ENCODE measurements at places on chromosomes 16 and 17.
A peak's percentile ranks its signal among the peaks of the same experiment; 100 is the strongest.

DNA sequence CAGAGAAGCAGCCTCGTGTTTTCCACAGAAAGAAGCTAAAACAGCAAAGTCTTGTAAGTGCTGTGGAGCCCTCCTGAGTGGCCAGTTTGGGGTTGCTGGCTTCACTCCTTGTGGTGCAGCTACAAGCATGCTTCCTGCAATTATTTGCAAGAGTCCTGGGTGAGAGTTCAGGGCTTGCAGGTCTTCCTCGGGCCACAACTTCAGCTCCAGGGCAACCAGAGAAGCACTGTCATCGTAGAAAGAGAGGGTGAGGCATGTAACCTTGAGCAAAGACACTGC, 37.9 kb downstream of the SHISA6 start:
- no peak for DNase-seq

- peak; percentile 66 for DNase-seq
Observed at GRCh38 chr16:23504453-23505179, 5.7 kb downstream of the GGA2 start.

DNA sequence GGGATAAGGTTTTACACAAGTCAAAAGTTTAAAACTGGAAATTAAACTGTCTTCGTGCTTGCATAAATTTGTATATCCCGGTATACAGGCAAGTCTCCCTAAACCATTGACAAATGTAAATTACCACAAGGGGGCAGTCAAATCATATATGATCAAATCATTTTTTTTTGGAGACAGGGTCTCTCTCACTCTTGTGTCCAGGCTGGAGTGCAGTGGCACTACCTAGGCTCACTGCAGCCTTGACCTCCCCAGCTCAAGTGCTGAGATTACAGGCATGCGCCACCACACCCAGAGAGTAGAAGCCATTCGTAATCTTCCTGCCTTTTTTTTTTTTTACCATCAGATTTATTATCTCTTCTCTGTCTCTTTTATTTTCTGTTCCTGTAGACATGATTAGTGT, 18.5 kb downstream of the TOP2A start:
- DNase-seq = peak; percentile 32

DNA sequence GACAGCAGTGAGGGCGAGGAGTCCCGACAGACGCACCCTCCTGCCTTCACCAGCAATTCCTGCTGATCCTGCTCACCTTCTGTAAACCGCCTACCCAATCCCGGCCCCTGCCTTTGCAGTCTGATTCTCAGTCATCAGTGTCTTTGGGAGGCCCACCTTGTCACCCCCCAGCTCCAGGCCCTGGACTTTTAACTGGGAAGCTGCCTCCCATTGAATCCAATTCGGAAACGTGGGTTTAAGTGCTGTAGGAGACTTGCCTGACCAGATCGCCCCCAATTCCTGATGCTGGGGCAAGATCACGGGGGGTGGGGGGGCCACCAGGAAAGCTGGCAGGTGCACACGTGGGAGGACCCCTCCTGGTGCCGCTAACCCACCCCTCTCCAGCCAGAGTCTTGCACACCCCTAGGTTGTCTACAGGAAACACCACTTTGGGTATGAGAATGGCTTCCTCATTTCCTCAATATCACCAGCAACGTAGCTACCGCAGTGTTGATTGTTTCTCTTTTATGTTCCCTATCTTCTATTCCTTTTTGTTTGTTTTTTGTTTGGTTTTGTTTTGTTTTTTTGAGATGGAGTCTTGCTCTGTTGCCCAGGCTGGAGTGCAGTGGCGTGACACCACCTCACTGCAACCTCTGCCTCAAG, 46.6 kb upstream of the CMIP start:
- DNase-seq = no peak

DNA sequence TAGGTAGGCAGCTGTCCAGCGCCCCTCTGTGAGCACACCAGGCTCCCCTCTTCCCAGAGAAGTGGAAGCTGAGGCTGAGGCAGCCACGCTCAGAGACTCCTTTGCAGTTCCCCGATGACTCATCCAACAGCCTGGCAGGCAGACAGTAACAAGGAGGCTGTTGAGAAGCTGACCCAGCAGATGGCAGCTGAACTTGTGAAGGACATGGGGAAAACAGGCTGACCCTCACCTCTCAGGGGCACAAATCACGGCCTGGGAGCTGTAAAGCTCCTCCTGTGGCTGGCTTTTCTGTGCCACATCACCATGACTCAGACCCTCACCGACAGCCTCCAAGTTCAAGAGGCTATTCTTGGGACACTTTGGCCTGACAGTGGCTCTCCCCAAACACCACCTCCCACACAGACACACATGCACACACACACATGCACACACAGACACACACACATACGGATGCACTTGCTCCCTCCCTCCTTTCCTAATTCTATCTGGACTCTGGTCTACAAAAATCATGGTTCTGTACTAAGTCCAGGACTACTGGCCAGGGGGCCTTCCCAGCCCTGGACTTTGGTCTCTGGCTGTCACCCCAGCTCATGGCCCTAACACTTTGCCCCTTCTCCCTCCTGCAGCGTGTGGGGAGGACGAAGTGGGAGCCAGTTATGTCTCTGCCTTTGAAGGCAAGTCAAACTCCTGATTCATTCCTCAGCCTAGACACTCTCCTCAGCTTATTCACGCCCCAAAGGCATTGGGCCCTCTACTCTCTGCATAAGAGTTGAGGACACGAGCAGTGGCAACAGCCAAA, 23.2 kb downstream of the MAP3K14 start:
- DNase-seq = peak; percentile 65

DNA sequence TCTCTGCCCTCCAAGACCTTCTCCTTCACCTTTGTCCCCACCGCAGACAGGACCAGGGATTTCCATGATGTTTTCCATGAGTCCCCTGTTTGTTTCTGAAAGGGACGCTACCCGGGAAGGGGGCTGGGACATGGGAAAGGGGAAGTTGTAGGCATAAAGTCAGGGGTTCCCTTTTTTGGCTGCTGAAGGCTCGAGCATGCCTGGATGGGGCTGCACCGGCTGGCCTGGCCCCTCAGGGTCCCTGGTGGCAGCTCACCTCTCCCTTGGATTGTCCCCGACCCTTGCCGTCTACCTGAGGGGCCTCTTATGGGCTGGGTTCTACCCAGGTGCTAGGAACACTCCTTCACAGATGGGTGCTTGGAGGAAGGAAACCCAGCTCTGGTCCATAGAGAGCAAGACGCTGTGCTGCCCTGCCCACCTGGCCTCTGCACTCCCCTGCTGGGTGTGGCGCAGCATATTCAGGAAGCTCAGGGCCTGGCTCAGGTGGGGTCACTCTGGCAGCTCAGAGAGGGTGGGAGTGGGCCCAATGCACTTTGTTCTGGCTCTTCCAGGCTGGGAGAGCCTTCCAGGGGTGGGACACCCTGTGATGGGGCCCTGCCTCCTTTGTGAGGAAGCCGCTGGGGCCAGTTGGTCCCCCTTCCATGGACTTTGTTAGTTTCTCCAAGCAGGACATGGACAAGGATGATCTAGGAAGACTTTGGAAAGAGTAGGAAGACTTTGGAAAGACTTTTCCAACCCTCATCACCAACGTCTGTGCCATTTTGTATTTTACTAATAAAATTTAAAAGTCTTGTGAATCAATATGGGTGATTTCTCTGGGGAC, 12.2 kb downstream of the CX3CL1 start:
- no peak for DNase-seq

DNA sequence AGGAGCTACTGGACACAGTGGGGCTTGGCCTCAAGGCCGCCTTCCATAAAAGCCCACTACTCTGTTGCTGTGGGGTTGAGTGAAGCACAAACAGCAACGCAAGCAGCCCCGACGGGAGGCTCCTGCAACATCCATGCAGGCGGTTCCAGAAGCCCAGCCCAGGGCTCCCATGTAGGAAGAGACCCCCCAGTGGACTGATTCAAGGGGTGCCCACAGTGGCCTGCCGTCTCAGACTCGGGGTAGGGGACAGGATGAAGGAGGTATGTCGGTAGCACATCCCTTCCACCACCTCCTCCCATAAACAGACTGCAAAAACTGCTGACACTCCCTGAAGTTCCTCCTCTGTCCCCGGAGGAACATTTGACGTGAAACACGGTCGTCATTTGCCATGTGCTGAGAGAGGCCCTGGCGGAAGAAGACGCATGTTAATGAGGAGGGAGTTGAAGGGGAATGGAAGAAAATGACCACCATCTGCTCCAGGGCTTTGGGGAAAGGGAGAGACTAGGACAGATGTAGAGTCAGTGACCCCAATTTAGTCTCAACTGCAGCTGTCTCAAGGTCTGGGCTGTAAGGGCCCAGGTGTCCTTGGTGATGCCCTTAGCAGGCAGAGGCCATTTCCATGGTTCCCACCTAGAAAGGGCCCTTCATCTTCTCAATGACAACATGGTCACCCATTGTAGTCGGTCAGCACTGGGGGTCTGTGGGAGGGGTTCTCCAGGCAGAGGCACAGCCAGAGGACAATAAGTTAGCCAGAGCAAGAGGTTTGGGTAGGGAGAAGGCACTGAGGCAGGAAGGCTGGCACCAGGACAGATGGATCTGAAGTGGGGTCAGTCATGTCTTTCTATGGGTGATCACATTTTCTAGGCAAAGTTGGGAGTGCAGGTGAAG, 200.6 kb downstream of the CPPED1 start:
- no peak for DNase-seq

DNA sequence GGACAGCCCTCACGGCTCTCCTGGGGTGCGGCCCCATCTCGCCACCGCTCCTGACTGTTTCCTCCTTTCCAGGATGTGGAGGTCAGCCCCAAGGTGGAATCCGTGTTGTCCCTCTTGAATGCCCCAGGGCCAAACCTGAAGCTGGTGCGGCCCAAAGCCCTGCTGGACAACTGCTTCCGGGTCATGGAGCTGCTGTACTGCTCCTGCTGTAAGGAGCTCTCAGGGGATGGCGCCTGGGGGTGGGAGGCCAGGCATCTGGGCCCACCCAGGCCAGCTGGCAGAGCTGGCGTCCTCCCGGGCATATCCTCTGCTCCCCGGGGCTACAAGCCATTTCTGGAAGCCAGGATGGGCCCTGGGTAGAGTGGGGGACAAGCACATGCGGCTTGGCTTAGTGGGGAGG, 13.2 kb downstream of the IL34 start:
- DNase-seq = no peak

GRCh38 chr17:63019138-63019873, 53.3 kb downstream of the TANC2 start:
- peak; percentile 78 for DNase-seq

DNA sequence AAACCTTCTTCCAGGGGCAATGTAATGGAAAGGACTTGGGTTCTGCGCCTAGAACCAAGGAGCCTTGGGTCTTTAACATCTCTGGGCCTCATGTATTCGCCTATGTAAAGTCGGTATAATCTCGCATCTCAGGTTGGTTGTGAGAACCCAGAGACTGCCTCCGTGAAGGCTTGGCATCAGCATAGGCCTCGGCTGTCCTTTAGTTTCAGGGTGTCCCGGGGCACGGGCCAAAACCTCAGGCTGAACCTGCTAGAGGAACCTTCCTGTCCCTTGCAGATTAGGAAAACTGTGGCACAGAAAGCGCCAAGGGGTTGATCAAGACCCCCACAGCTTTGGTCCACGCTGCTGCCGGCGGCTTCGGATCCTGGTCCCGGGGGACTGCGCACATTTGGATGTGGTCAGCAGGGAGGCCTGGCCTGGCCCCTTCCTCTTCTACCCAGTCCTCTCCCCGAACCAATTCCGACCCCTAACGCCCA, 772 bp upstream of the PHAF1 start:
- no peak for DNase-seq

GRCh38 chr17:70329721-70330120, 160.4 kb downstream of the KCNJ2 start:
- no peak for DNase-seq

GRCh38 chr17:16044487-16044886, 44.9 kb downstream of the TTC19 start:
- no peak for DNase-seq

GRCh38 chr16:86042393-86042792, 143.4 kb downstream of the IRF8 start:
- no peak for DNase-seq

DNA sequence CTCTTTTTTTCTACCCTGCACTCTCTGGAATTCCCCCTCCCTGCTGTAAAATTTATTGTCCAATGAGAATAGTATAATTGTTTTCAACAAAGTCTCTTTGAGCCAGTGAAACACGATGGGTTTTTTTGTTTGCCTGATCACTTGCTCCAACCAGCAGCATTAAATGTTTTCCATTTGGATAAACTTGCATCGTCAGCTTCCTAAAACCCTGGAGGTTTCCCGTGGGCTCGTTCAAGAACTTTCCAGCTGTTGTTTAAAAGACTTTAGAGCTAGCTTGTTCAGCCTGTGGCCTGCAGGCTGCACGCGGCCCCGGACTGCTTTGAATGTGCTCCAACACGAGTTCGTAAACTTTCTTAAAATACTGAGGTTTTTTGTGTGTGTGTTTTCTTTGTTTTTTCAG, 14.9 kb downstream of the NAGPA start:
- no peak for DNase-seq

GRCh38 chr16:6229186-6229585, 1103.5 kb upstream of the RBFOX1 start:
- no peak for DNase-seq

DNA sequence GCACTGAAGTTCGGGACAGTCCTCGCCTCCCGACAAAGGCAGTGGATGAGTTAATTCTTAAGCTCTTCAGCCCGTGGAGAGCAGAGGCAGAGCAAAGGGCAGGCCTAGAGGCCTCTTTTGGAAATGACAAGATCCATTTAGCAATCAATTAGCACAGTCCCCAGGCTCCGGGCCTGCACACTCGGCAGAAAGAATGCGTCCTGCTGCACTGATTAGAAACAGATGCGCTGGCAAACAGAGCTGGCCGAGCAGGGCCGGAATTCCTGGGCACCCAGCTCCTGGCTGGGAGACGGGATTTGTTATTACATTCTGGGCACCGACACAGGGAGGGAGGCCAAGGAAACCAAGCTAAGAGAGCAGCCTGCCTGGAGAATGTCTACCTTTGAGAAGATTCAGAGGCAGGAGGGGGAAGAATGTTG, 162.9 kb downstream of the COPRS start:
- DNase-seq = no peak

DNA sequence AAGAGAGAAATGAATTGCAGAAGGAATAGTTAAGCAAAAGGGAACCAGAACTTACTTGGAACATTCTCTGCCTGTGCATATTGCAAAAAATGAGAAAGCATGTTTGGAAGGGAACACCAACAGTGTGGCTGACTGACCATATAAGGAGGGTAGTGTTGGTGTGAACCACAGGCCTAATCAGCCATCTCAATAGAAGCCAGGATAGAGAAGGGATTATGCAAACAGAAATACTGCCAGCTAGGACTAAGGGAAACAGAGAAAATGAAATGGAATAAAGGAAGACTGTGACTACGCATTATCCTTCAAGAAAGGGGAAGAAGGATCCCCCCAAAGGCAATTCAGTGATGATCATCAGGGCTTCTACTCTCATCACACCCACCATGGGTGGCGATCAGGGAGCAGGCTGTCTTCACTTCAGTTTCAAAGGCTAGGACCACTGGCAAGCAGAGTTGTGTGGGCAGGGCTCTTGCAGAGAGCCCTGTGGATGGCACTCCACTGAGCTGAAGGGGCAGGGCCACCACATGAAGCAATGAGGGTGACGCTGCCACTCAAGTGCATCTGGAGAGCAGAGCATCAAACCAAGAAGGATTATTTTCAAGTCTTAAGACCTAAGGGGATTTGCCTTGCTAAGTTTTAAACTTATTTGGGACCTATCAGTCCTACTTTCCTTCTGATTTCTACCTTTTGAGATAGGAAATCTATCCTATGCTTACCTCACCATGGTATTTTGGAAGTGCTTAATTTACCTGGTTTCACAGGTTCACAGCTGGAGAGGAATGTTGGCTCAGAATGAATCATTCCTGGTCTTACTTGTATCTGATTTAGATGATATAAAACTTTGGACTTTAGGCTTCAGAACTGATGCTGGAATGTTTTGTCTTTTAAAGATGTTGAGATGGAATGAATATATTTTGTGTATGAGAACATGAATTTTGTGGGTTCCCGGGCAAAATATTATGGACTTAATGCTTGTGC, 140.5 kb downstream of the SSH2 start:
- no peak for DNase-seq
